H1 (cell line): ENCODE measurements at places on chromosomes 4 and X.
A peak's percentile ranks its signal among the peaks of the same experiment; 100 is the strongest.

- H3K27me3 ChIP-seq: no peaks in the 10 kb centered on the region
- no peaks in the 10 kb centered on the region for H3K4me1 ChIP-seq
- no peak within 1 kb of the TSS for H3K27ac ChIP-seq
- no peak within 1 kb of the TSS for H3K4me3 ChIP-seq
These were observed at the start of gene CT55 for GRCh38 chrX:135170877-135171519. TSS of gene CT55 (minus strand) at chrX:135171398. CDS start at chrX:135171171, 227 bp downstream.

GRCh38 chrX:70172964-70173363 is 4.3 kb upstream of the DGAT2L6 start:
- no peak for DNase-seq
- peaks cover 18% of the 10 kb centered on the region for H3K4me1 ChIP-seq
- no peak overlapping the region; the same call in 1 of the 2 replicates for H3K27ac ChIP-seq

DNA sequence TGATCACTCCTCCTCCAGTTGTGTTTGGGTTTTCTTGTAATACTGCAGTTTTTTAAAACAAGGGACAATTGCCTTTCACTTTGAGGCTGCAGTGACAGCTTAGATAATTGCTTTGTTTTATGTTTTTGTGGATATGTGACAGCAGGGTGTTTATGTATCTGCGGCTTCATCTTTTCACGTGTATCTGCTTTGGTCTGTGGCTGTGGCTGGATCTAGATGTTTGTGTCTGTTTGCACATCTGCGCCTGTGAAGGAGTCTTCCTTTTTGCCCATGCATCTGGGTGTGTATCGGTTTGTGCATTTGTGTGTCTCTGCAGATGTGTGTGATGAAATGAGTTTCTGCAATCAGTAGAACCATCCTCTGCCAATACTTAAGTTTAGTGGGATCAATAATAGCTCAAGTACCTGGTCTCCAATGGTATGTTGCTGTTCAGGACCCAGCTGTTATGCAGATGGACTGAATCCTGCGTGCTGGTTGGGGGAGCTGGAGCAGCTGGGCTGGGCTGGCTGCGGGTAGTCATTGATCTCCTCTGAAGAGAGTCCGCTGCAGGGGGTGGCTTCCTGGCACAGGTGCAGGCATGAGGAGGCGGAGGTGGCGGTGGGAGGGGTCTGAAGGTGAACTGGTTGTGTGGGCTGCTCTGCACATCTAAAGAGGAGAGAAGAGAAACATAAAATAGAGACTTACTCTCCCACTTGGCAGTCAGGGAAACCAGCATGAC is 390.3 kb downstream of the SH2D1A start:
- no peak overlapping the region; the same call in 1 of the 2 replicates for H3K27ac ChIP-seq
- no peaks in the 10 kb centered on the region for H3K27me3 ChIP-seq
- peak; percentile 44 for DNase-seq
- no peak overlapping the region for H3K4me3 ChIP-seq
- peaks cover 6% of the 10 kb centered on the region; the same call in 1 of the 2 replicates for H3K4me1 ChIP-seq

DNA sequence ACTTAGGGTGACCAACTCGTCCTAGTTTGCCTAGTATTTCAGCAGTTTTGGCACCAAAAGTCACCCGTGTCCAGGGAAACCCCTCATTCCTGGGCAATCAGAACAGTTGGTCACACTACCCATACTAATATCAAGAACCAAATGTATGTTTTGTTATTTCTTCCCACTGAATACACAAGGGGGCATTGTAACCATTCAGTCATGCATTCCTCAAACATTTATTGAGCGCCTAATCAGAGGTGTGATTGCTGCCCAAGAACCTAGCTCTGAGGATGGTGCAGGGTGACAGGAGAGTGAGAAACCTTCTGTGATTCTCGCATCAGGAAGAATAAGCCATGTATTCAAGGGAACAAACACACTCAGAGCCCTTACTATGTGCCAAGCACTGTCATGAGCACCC is 69.8 kb upstream of the RAI2 start:
- H3K4me1 ChIP-seq: peaks cover 5% of the 10 kb centered on the region; the same call in 1 of the 2 replicates
- DNase-seq: no peak
- H3K4me3 ChIP-seq: no peak overlapping the region
- H3K27me3 ChIP-seq: no peaks in the 10 kb centered on the region
- H3K36me3 ChIP-seq: no peaks in the 10 kb centered on the region

DNA sequence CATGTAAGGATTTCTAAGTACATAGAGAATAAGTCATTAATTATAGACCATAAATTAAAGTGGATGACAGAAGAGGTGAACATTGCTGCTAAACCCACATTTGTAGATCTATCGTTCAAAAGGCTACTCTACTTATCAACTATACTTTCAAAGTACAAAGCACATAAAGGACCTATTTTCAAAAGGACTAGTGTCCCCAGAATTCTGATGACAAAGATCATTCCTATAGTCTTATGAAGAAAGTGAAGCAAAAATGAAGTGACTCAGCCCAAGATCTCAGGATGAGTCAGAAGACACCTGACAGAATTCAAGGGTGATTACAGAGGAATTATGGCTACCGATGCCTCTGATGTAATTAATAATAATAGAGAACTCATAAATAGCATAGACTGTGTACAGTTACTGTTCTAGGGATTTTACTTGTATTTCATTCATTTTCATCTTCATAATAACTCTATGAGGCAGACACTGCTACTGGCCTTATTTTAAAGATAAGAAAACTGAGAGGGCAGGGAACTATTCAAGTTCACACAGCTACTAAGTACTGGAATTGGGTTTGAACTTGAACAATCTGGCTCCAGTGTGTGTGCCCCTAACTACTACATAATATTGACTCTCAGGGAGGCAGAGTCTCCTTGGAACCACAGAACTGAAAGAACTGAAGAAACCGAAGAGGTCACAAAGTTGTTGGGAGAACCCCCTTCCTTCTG is 17.1 kb downstream of the USP46 start:
- no peak overlapping the region for H3K4me3 ChIP-seq
- H3K4me1 ChIP-seq: peaks cover 5% of the 10 kb centered on the region; the same call in 1 of the 2 replicates
- H3K27ac ChIP-seq: no peak overlapping the region
- DNase-seq: no peak
- H3K27me3 ChIP-seq: no peaks in the 10 kb centered on the region
- peaks cover 3% of the 10 kb centered on the region; the same call in 1 of the 2 replicates for H3K36me3 ChIP-seq

GRCh38 chr4:72786401-72786990 is 217.5 kb upstream of the ADAMTS3 start:
- H3K4me3 ChIP-seq: no peak overlapping the region
- H3K27ac ChIP-seq: no peak overlapping the region
- DNase-seq: no peak
- no peaks in the 10 kb centered on the region for H3K36me3 ChIP-seq

GRCh38 chrX:139759637-139760036 is 51.7 kb upstream of the MCF2 start:
- no peaks in the 10 kb centered on the region for H3K4me1 ChIP-seq
- H3K36me3 ChIP-seq: no peaks in the 10 kb centered on the region; the same call in 1 of the 2 replicates
- H3K27me3 ChIP-seq: no peaks in the 10 kb centered on the region
- peak; percentile 44 for DNase-seq
- no peak overlapping the region for H3K27ac ChIP-seq

DNA sequence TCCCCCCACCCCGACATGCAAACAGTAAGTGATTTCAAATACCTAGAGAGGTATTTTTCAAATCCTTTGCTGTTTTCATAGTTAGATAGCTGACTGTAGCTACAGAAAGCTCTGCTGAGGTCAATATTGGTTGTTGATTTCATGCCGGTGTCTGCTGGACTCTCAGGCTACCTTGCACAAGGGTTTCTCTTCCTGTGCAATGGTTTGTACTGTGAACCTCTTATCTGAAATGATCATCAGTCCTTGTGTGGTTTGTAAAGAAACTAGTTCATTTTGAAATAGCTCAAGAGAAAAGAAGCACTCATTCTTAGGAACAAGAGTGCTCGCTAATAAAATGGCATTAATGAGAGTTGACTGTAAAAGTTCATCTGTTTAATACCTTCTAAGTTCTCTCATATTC is 2.1 kb downstream of the MTM1 start:
- no peaks in the 10 kb centered on the region for H3K27me3 ChIP-seq
- peaks cover 18% of the 10 kb centered on the region for H3K4me1 ChIP-seq
- H3K4me3 ChIP-seq: no peak overlapping the region
- no peak overlapping the region for H3K27ac ChIP-seq
- H3K36me3 ChIP-seq: no peaks in the 10 kb centered on the region

DNA sequence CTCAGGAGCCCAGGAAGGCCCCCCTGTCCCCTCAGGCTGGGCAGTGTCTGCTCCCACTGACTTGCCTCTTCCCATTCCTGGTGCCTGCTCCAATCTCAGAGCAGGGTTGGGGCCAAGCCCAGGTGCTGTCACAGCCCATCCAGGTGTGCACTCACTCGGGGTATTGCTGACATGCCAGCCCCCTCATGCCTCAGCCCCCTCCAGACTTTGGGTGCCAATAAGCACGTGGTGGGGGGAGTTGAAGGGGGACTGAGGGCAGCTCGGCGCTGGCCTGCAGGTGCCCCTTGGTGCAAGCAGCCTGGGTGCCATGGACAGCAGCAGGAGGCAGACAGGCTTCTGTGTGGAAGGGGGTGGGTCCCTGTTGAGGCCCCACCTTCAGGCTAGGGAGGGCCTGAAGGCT is 28.4 kb downstream of the NAA11 start:
- H3K27me3 ChIP-seq: no peaks in the 10 kb centered on the region
- H3K36me3 ChIP-seq: no peaks in the 10 kb centered on the region
- H3K4me3 ChIP-seq: no peak overlapping the region
- H3K4me1 ChIP-seq: no peaks in the 10 kb centered on the region
- H3K27ac ChIP-seq: no peak overlapping the region

GRCh38 chrX:11792461-11793421 is 34.7 kb downstream of the MSL3 start:
- no peaks in the 10 kb centered on the region for H3K4me1 ChIP-seq
- H3K27ac ChIP-seq: no peak overlapping the region; the same call in 1 of the 2 replicates
- H3K36me3 ChIP-seq: no peaks in the 10 kb centered on the region
- DNase-seq: no peak
- no peaks in the 10 kb centered on the region for H3K27me3 ChIP-seq

GRCh38 chr4:179586460-179586859 is 2144.2 kb upstream of the AGA start:
- H3K27ac ChIP-seq: no peak overlapping the region
- H3K4me3 ChIP-seq: no peak overlapping the region
- H3K36me3 ChIP-seq: no peaks in the 10 kb centered on the region
- H3K27me3 ChIP-seq: no peaks in the 10 kb centered on the region
- H3K4me1 ChIP-seq: peaks cover 3% of the 10 kb centered on the region; the same call in 1 of the 2 replicates

GRCh38 chr4:62644372-62644771 is 1444.2 kb downstream of the ADGRL3 start:
- no peaks in the 10 kb centered on the region for H3K27me3 ChIP-seq
- H3K4me1 ChIP-seq: no peaks in the 10 kb centered on the region
- H3K36me3 ChIP-seq: no peaks in the 10 kb centered on the region
- DNase-seq: no peak
- no peak overlapping the region for H3K27ac ChIP-seq

- DNase-seq: no peak
- no peaks in the 10 kb centered on the region for H3K36me3 ChIP-seq
- no peak overlapping the region for H3K4me3 ChIP-seq
- H3K27ac ChIP-seq: no peak overlapping the region
- peaks cover 3% of the 10 kb centered on the region for H3K4me1 ChIP-seq
- no peaks in the 10 kb centered on the region for H3K27me3 ChIP-seq
These were observed 140.0 kb downstream of the GASK1B start for GRCh38 chr4:158032733-158033415.

GRCh38 chrX:47540754-47541538 is 20.1 kb upstream of the ARAF start:
- H3K36me3 ChIP-seq: no peaks in the 10 kb centered on the region
- H3K27me3 ChIP-seq: no peaks in the 10 kb centered on the region
- H3K4me1 ChIP-seq: no peaks in the 10 kb centered on the region
- H3K4me3 ChIP-seq: peak overlapping the region; percentile 36; the same call in 1 of the 2 replicates
- no peak overlapping the region for H3K27ac ChIP-seq

GRCh38 chr4:2642968-2643367 is 106.5 kb downstream of the FAM193A start:
- no peaks in the 10 kb centered on the region for H3K4me1 ChIP-seq
- H3K4me3 ChIP-seq: no peak overlapping the region
- H3K27ac ChIP-seq: no peak overlapping the region
- H3K36me3 ChIP-seq: peaks cover 54% of the 10 kb centered on the region
- H3K27me3 ChIP-seq: no peaks in the 10 kb centered on the region
- DNase-seq: no peak

- H3K27me3 ChIP-seq: no peaks in the 10 kb centered on the region
- H3K36me3 ChIP-seq: peaks cover 3% of the 10 kb centered on the region; the same call in 1 of the 2 replicates
- H3K4me3 ChIP-seq: no peak overlapping the region
- DNase-seq: no peak
These were observed 15.0 kb upstream of the ELF4 start for GRCh38 chrX:130125091-130125874.

- H3K27me3 ChIP-seq: no peaks in the 10 kb centered on the region
- no peaks in the 10 kb centered on the region for H3K36me3 ChIP-seq
- H3K27ac ChIP-seq: no peak overlapping the region
- no peak for DNase-seq
- peaks cover 4% of the 10 kb centered on the region for H3K4me1 ChIP-seq
These were observed 123.7 kb downstream of the AFF1 start for GRCh38 chr4:87058356-87059073.

- no peaks in the 10 kb centered on the region for H3K27me3 ChIP-seq
- H3K4me3 ChIP-seq: no peak overlapping the region
- no peaks in the 10 kb centered on the region for H3K36me3 ChIP-seq
These were observed 33.4 kb downstream of the ADGRA3 start for GRCh38 chr4:22482250-22483127.

GRCh38 chrX:129606918-129607317 is 47.8 kb downstream of the APLN start:
- no peak overlapping the region for H3K27ac ChIP-seq
- H3K4me3 ChIP-seq: no peak overlapping the region
- no peaks in the 10 kb centered on the region for H3K36me3 ChIP-seq

GRCh38 chr4:187685247-187685646 is 310.3 kb upstream of the ZFP42 start:
- no peaks in the 10 kb centered on the region for H3K36me3 ChIP-seq
- H3K27ac ChIP-seq: no peak overlapping the region
- no peaks in the 10 kb centered on the region for H3K27me3 ChIP-seq
- H3K4me1 ChIP-seq: no peaks in the 10 kb centered on the region

GRCh38 chr4:66741081-66741480 is 804.2 kb downstream of the CENPC start:
- no peak overlapping the region for H3K4me3 ChIP-seq
- H3K4me1 ChIP-seq: 0 out of 2 replicates have a peak, but pooled peaks cover 2% of the 10 kb centered on the region
- no peaks in the 10 kb centered on the region for H3K36me3 ChIP-seq
- H3K27me3 ChIP-seq: no peaks in the 10 kb centered on the region
- no peak for DNase-seq

GRCh38 chr4:56790691-56791091 is 30.8 kb downstream of the SPINK2 start:
- DNase-seq: no peak
- no peak overlapping the region for H3K4me3 ChIP-seq
- H3K4me1 ChIP-seq: no peaks in the 10 kb centered on the region
- no peaks in the 10 kb centered on the region for H3K36me3 ChIP-seq

DNA sequence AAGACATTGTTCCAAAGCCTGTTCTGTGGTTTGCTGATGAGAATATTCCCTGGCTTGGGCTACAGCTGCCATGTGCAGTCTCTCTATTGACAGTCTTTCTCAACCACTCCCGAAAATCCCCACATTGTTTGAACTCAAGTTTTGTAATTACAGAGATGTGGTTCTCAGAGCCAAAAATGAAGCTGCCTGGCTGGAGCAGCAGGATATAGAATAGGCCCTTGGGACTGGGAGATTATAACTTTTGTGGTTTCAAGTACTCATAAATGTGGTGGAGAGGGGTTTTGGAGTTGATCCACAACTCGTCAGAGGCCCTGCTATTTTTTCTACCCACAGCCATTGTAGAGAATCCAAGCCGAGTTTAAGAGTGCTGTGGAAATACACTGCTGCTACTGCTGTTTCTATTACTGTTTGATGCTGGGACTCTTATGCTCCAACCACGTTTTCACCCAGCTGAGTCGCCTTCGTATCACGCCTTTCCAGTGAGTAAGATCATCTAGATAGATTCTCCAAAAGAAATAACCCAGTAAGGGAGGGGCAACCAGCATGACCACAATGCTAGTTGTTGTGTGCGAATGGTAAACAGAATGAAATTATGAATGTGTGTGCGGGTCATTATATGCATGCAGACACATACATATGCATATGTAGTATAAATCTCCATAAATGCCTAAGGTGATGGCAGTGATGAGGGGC is 57.1 kb upstream of the ATXN3L start:
- H3K27ac ChIP-seq: no peak overlapping the region
- H3K36me3 ChIP-seq: no peaks in the 10 kb centered on the region
- no peaks in the 10 kb centered on the region for H3K4me1 ChIP-seq
- H3K27me3 ChIP-seq: no peaks in the 10 kb centered on the region
- DNase-seq: no peak
